ENCODE measurements at places on chromosomes 5 and 9. TPM values are rescaled to one million over a fixed set of nuclear protein-coding genes. Genes with fewer than 3 reads are reported as not detected.
A peak's percentile ranks its signal among the peaks of the same experiment; 100 is the strongest.

GRCh38 chr5:56649569-56649968, 165.8 kb upstream of the MAP3K1 start:
- no peak for DNase-seq

- DNase-seq = no peak
Measured at GRCh38 chr5:95973793-95974325, 12.2 kb upstream of the ELL2 start.

DNA sequence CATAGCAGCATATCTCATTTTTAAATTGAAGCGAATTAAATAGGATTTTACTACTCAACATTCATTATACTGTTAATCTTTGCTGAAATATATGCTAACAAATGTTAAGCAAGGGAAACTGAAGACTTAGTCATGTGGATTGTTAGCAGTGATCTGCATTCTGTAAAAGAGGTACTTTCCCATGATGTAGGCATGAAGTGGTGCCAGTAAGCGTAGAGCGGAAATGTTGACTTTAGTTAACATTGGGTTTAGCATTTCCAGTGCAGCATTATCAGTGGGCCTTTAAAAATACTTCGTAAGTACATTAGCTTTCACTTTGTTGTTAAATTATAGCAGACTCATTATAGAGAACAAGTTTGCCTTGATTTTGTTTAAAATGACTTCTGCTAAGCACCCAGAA, 130.3 kb downstream of the CDC42SE2 start:
- DNase-seq = peak; percentile 34

The NR5A1 gene
- not detected for polyA plus RNA-seq

GRCh38 chr9:135014311-135015010, 73.0 kb upstream of the OLFM1 start:
- DNase-seq = no peak

DNA sequence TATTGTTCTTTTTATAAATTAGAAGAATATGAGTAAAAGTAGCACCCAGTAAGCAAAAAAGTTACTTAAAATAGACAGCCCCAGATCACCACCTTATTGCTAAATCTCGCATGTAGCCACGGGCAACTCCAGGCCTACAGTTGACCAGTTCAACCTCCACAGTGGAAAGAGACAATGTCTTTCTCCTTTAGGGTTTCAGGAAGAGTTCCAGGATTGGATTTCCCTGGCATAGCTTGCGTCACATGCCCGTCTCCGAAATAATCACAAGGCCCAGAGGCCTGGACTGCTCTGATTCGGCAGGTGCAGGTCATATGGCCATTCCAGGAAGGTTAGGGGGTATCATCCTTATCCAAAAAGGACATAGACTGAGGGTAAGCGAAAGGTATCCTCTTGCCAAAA, 9.9 kb upstream of the PFDN1 start:
- DNase-seq = no peak

GRCh38 chr5:119074419-119074818, 3.5 kb downstream of the DMXL1 start:
- no peak for DNase-seq

The ENHO gene
- 2.7 TPM for polyA plus RNA-seq

DNA sequence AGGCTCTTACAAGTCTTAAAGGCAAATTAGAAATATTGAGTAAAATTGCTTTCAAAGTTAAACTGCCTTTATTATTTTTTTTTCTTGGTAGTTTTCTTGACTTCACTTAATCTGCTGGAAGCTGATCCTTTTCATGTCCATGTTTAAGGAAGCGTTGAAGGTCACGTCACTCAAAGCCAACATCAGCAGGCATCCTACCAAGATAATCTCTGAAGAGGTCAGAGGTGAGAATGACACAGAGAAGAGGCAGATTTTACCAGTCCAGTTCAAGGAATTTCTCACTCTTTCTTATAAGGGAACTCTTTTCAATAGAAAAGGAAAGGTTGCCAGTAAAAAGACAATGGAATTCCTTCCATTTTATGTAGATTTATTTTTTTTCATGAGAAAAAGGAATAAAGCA, 259.8 kb downstream of the ANXA1 start:
- no peak for DNase-seq

The FAM221B gene
- not detected for polyA plus RNA-seq

The COL23A1 gene
- polyA plus RNA-seq = 4.1 TPM

The IFNE gene
- polyA plus RNA-seq = not detected

- no peak for DNase-seq
Measured at GRCh38 chr9:117783828-117784227, 79.6 kb downstream of the TLR4 start.

- DNase-seq = no peak
Measured at GRCh38 chr5:171762903-171763302, 22.7 kb upstream of the SMIM23 start.

GRCh38 chr5:147055850-147056566, 177.5 kb upstream of the PPP2R2B start:
- no peak for DNase-seq

The SLC34A1 gene
- polyA plus RNA-seq = 211 TPM

The PKD2L2 gene
- polyA plus RNA-seq = not detected

DNA sequence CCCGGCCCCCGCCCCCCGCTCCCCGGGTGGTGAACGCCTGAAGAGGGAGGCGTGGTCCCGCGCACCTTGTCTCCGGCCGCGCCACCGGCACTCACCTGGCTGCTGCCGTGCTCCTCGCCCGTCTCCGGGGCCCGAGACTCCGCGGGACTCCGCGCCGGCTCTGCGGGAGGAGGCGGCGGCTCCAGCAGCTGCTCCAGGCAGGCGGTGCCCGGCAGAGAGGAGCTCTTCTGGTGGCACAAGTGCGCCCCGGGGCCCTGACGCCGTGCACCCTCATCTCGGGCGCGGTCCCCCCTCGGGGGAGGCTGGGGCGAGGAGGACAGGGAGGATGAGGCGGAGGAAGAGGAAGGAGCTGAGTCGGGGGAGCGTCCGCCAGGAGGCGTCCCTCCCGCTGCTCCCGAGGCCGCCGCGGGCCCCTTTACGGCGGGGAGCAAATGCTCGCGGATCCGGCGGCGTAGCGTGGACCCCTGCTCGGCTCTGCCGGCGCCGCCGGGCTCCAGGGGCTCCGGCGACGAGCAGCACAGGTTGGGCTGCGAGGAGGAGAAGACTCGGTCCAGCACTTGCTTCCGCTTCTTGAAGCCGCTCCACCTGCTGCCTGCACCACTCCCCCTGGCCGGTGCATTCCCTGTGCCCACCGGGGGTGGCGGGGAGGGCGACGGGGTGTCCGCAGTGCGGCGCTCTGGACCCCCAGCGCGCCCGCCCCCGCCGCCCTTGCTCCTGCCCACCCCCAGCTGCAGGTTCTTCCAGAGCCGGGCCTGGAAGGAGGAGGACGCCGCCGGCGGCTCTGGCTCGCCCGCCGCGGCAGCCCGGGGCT, 928 bp downstream of the MCTP1 start:
- DNase-seq = peak; percentile 46

The HAVCR2 gene
- 17.5 TPM for polyA plus RNA-seq

DNA sequence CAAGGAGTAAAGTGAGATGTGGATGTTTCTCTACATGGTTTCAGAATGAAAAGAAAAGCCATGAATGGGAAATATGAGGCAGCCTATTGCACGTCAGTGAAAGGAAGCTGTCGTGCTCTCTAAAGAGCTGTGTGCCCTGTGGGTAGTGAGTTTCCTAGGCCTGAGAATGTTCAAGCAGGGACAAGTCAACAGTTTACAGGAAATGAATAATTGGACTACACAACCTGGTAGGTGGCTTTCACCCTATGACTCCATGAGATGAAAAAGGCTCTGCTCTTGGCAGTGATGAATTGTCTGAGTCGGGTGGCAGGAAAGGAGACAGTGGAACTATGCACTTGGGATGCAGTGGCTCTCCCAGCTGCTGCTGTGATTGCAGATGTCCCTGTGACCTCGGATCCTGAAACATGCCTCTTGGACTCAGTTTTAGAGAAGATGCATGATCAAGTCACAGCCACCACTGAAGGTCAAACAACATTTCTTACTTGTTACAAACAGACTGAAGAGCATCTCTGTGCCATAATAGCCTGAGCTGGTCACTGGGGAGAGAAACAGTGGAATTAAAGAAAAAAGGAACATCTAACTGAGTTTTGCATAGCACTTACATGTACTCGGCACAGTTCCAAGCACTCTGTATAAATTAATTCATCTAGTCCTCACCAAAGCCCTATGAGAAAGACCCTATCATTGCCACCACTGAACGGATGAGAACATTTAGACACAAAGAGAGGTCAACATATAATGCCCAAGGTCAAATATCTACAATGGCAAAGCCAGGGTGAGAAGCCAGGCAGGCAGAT, 293.7 kb downstream of the SPOCK1 start:
- DNase-seq = no peak

DNA sequence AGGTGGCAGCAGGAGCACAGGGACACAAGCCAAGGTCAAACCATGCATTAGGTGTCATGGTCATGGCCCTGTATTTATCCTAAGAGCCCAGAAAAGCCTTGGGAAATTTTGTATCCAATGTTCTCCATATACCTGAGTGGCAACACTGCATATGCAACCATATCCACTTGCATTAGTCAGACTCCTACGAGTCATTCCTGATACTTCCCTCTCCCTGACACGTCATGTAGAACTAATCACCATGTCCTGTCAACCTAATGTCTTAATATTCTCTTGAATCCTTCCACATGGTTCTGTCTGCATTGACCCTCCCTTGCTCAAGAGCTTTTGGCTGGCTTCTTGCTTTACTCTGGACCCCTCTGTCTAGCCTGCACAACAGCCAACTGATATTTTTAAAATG, 9.4 kb downstream of the SCGB3A2 start:
- DNase-seq = no peak

GRCh38 chr9:134723491-134724190, 82.0 kb downstream of the COL5A1 start:
- DNase-seq = no peak

DNA sequence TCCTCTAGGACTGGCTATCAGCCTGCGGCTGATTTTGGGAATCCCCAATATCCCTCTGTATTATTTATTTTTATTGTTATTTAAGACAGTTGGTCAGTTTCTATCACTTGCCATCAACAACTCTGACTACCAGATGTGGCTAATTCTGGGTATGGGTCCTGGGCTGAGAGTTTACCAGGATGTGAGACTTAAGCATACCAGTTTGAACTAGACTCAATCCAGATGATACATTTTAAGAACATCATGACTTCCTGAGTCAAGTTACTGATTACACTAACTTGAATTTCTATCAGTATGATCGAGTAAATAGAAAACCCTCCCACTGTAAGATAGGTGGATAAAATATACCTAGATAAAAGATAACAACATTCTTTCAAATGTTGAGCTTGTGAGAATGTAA, 634.0 kb downstream of the MAT2B start:
- no peak for DNase-seq

GRCh38 chr5:34756781-34757624, 82.0 kb upstream of the TTC23L start:
- no peak for DNase-seq

DNA sequence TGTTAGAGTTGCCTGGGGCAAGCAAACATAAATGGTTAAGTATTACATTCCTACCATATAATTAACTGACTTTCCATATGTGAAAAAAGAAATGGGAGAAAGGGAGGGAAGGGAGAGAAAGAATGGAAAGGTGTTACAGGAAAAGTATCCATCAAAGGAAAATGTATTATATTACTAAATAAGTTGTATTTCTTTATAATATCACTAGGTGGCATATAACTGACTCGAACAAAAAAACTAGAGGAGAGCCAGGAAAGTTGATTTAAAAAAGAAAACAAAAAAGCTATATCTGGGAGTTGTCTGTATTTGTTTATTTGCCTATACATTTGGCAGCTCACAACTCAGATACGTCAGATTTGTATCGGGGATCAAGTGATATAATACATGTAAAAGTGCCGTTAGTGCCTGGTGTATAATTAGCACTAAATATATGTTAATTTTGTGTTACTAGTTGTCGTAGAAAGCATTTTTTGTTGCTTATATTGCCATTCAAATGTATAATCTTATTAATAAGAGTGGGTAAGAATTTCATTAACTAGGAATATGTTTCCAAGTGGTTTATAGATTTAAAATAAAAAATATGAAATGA, 59.6 kb upstream of the ADAMTS19 start:
- DNase-seq = peak; percentile 38

DNA sequence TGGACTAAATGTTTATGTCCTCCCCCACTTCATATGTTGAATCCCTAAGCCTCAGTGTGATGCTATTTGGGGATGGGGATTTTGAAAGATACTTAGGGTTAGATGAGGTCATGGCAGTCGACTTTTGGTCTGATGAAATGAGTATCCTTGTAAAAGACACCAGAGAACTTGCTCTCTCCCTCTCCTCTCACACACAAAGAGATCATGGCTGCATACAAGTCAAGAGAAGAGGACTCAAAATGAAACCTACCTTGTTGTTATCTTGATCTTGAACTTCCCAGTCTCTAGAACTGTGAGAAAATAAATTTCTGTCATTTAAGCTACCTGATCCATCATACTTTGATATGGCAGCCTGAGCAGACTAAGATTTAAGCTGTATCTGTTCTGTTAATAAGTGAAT, 144.0 kb upstream of the HAPLN1 start:
- no peak for DNase-seq

The BAAT gene
- polyA plus RNA-seq = 0.15 TPM

The SLC4A9 gene
- 29.9 TPM for polyA plus RNA-seq

GRCh38 chr9:121498487-121499176, 1.0 kb downstream of the GGTA1 start:
- DNase-seq = peak; percentile 47

The CRHBP gene
- 67.7 TPM for polyA plus RNA-seq

GRCh38 chr5:378976-379742, 57.6 kb downstream of the AHRR start:
- peak; percentile 10 for DNase-seq

DNA sequence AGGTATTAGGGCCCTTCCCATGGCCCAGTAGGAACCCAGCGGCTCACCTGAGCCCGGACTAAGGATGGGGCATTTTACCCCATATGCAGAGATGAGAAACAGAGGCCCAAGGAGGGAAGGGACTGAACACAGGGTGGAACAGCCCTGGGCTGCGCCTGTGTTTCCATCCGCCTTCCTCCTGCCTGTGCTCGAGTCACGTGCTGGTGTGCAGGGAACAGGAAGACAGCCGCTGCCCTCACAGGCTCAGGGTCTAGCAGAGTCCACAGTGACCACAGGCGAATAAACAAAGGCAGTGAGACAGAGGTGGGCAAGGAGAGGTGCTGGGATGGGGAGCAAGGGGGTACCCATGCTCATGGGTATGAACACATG, 129.4 kb downstream of the C9orf50 start:
- DNase-seq = no peak

GRCh38 chr5:64794053-64794770, 25.5 kb downstream of the CWC27 start:
- no peak for DNase-seq

- DNase-seq = no peak
Measured at GRCh38 chr9:77817590-77818311, 169.6 kb upstream of the GNA14 start.

The SLC25A48 gene
- polyA plus RNA-seq = 10.4 TPM

GRCh38 chr5:57445006-57445704, 37.5 kb downstream of the ACTBL2 start:
- DNase-seq = no peak

DNA sequence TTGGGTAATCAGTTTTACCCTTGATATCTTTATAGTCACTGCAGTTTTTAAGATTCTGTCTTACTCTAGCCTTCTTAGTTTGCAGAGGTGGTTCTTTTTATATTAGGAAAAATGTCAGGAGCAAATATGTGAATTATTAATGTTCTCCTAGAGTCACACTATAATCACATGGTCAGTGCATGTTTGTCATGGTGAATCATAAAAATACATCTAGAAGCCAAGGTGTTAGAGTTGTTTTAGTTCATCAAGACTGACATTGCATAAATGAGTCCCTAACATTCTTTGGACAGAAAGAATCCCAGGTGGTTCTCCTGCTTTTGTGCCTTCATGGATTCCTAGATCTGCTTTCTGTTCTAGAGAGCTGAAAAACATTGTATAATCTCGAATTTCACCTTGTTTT, 22.9 kb downstream of the ATG10 start:
- DNase-seq = no peak

All from kidney (tissue), 22 donors.